Activated CD4-positive, CD25-positive, alpha-beta regulatory T cell (primary cell): ENCODE measurements at places on chromosomes 6 and 20.

- no peak for DNase-seq
These were observed 733.0 kb downstream of the GRIK2 start for GRCh38 chr6:102126488-102126887.

- DNase-seq, result no peak
These were observed 973 bp upstream of the BRD2 start for GRCh38 chr6:32967151-32968091.

DNA sequence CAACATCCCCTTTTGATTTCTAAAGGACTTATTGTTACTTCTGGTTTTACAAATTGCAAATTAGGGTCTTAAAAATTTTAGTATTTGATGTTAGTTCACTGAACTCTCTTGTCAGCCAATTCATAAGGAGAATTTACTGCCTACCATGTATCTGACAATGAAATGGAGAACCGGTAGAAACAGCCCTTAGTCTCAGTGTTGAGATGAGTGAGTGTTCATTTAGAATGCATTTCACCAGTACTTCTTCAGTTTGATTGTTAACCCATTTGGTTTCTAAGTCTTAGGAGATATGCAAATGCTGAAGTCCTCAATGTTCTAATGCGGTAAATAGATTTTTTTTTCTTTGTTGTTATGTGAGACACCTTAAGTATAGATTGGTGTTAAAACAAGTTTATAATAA, 616.3 kb upstream of the FLRT3 start:
- DNase-seq, result no peak

DNA sequence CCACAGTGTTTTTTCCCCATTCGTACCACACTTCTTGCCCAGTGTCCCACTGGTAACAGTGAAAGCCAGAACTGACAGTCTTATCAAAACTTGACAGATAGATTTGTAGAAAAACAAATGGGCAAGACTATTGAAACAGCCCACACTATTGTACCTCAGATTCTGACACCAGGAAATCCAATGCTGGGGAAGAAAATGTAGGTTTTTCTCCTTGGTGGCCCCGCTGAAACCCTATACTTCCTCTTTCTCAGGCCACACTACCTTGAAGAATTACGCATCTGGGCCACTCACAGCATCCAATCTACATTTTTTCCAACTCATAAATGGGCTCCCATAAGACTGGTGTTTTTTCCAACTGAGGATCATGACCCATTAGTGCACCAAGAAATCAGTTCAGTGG, 90.9 kb upstream of the HDDC2 start:
- DNase-seq, result no peak

- no peak for DNase-seq
These were observed 97.9 kb downstream of the LRRC1 start for GRCh38 chr6:53892707-53893106.

- DNase-seq, result no peak
These were observed 78.5 kb upstream of the FRMD1 start for GRCh38 chr6:168157272-168158212.

- no peak for DNase-seq
These were observed 4.5 kb upstream of the CD109 start for GRCh38 chr6:73691512-73691911.

- no peak for DNase-seq
These were observed 63.4 kb downstream of the RPP40 start for GRCh38 chr6:4940416-4940815.

- DNase-seq, result no peak
These were observed 99.1 kb upstream of the KCNK16 start for GRCh38 chr6:39421383-39422225.

DNA sequence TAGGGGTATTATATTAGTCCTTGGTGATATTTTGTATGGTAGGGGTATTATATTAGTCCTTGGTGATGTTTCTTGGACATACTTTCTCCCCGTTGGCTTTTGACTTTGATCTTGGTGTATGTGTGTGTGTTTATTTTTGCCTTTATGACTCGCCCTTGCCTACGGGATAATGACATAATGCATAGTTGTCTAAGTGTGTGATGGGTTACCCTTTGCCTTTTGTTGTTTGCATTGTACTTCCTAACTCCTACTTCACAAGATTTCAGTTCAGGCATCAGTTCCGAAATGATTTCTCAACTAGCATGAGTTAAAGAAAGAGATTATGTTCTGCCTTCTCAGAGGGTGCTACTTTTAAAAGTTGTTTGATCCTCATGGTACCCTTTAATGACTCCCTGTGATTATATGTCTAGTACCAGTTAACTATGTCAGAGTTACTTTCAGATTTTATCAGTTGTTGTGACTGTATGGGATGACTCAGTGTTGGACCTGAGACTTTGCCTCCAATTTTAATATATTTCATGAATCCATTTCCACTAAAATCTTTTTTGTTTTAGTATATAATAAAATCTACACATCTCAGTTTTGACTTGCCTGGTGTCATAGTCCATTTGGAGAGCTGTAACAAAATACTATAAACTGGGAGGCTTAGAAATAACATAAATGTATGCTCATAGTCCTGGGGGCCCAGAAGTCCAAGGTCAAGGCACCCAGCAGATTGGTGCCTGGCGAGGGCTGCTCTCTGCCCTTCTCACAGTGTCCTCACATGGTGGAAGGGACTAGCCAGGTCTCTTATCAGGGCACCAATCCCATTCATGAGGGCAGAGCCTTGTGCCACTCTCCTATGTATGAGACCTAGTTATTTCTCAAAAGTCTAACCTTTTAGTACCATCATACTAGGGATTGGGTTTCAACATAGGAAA, 34.1 kb downstream of the CDYL start:
- no peak for DNase-seq

- no peak for DNase-seq
These were observed 8.0 kb downstream of the HTR1B start for GRCh38 chr6:77455271-77455670.

- DNase-seq, result no peak
These were observed 35.2 kb downstream of the HFE start for GRCh38 chr6:26122402-26122792.

GRCh38 chr6:100138346-100139022, 144.5 kb upstream of the MCHR2 start:
- no peak for DNase-seq

- DNase-seq, result no peak
These were observed 152.6 kb upstream of the EXOC2 start for GRCh38 chr6:845566-845965.

- no peak for DNase-seq
These were observed 28.6 kb upstream of the OGFRL1 start for GRCh38 chr6:71259888-71260604.

DNA sequence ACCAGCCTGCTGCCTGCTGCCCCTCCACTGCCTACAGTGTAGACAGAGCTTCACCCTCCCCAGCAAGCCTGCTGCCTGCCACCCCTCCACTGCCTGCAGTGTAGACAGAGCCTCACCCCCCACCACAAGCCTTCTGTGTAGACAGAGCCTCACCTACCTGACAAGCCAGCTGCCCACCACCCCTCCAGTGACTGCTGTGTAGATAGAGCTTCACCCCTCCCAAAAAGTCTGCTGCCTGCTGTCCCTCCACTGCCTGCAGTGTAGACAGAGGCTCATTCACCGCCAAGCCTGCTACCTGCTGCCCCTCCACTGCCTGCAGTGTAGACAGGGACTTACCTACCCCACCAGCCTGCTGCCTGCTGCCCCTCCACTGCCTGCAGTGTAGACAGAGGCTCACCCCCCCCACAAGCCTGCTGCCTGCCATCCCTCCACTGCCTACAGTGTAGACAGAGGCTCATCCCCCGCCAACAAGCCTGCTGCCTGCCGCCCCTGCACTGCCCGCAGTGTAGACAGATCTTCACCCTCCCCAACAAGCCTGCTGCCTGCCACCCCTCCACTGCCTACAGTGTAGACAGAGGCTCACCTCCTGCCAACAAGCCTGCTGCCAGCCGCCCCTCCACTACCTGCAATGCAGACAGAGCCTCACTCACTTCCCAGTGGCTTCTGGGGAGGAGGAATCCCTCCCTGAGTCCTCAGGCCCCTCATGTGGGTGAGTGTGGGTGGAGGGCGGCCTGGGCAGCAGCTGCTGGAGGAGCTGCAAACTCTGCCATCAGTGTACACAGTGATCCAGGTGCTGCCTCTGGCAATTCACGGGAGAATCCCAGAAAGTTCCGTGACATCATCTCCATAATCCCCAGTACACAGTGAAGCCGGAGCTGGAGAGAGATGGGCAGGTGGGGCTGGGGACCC, 140.9 kb downstream of the DLL1 start:
- no peak for DNase-seq

DNA sequence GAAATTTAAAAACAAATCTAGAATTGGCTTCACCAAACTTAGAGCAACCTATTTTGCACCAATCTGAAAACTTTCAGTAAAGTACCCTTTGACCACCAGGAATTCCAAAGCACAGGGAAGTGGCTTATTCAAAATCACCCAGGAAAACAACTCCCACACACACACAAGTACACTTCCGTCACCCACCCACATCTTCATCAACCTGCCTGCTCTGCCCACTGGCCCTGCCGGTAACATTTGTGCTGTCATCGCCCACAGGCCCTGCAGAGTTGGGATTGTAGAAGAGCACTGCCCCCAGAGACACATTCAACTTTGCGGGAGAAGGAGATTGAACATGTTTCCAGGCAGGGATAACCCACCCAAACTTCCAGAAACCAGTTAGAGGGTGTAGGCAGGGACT, 19.3 kb upstream of the SCML4 start:
- no peak for DNase-seq

DNA sequence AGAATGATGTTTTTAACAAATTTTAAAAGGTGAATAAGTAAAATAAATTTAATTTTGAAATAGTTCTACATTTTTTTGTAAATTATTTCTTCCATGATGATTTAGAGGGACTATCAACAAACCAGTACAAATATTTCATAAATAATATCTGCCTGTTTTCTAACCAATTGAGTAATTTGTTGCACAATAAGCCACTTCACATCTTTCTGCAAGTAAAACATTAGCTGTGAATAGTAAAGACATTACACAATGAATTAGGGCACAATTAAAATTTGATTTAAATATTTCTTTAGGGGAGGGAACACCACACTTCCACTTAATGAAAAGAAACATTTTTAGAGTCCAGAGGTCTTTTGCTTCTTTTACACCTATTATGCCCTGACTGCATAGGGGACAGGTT, 118.4 kb upstream of the PTPRK start:
- no peak for DNase-seq

GRCh38 chr6:99151634-99152346, 197.7 kb downstream of the FAXC start:
- DNase-seq, result no peak

- DNase-seq, result no peak
These were observed 317.6 kb upstream of the FERMT1 start for GRCh38 chr20:6440443-6440799.

DNA sequence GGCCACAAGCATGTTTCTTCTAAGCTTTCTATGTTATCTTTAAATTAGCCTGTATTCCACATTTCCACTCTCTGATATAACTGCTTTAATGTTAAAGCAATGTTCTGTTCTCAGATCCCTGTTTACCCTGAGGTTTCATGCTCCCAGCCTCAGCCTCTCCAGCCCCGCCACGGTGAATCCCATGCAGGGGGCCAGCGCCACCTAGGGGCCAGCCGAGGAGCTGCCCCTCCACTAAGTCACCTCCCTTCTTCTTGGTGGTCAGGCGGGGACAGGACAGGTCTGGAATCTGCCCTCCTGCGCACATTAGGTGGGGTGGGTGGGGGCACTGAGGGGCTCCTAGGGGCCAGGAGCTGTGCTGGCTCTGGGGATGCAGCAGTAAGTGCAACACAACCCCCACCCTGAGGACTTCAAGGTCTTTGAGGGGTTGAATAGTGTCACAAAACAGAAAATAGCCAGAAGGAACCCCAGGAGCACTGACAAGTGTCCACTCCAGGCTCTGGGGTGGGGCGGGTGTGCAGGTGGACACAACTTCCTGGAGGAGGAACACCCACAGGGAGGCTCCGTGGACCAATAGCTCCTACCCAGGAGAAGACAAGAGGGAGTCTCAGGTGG, 61.6 kb downstream of the RAB44 start:
- peak; percentile 63 for DNase-seq

- DNase-seq, result no peak
These were observed 46.8 kb upstream of the INSM1 start for GRCh38 chr20:20321134-20321533.

DNA sequence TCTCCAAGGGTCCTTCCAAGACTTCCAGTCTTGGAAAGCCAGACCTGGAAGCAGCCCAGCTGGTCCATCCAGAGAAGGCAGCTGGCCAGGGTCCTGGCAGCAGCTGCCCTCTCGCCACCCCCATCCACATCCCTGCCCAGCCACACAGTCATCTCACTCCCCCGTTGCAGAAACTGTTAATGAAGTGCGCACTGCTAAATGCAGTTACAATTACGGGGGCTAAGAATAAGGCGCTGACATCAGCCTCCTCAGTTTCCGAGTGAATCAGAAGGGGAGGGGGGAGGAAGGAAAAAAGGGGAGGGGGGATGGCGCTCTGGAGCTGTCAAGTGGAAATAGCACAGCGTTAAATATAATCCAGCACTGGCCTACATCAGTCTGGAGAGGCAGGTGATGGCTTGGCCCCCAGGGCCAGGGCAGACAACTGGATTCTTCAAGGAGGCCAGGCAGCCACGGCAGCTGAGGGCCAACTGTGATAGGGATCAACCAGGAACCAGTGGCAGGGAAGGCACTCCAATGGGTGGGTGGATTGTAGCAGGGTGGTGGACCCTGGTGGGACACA, 6.9 kb downstream of the RIMS4 start:
- DNase-seq, result no peak

GRCh38 chr6:152225241-152225934, 411.8 kb downstream of the SYNE1 start:
- DNase-seq, result no peak

DNA sequence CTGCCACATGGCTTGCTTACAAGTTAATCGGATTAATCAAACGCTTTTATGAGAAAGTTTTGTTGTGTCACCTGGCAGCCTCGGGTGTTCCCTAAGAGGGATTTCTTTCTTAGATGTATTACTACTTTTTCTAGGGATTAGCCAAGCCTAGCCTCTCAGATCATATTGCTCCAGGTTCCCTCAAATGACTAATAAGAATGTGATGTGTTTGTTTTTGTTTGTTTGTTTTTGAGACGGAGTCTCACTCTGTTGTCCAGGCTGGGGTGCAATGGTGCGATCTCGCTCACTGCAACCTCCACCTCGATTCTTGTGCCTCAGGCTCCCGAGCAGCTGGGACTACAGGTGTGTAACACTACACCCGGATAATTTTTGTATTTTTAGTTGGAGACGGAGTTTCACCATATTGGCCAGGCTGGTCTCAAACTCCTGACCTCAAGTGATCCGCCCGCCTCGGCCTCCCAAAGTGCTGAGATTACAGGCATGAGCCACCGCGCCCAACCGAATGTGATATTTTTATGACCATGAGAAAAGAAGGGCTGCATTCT, 977 bp downstream of the HMGN4 start:
- DNase-seq, result no peak

DNA sequence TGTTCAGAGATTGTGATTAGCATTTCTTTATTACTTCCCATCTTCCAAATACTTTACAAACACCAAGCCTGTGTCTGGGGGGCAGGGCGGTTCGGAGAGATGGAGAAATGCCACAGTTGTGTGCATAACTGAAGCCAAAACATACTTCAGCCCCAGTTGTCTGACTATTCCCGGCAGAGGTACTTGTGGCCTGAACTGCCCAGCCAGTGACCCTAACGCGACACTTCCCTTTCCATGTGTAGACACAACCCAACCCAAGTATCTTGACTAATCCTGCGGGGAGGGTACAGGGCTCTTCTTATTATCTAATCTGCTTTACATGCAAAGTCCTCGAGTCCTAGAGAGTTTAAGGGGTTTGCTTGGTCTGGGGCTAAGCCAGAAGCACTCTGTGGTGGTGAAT, 46.2 kb downstream of the ISM1 start:
- no peak for DNase-seq
